ENCODE measurements at places on chromosomes 5 and 9.

GRCh38 chr5:11792621-11793020, 111.6 kb downstream of the CTNND2 start:
- DNase-seq = no peak

DNA sequence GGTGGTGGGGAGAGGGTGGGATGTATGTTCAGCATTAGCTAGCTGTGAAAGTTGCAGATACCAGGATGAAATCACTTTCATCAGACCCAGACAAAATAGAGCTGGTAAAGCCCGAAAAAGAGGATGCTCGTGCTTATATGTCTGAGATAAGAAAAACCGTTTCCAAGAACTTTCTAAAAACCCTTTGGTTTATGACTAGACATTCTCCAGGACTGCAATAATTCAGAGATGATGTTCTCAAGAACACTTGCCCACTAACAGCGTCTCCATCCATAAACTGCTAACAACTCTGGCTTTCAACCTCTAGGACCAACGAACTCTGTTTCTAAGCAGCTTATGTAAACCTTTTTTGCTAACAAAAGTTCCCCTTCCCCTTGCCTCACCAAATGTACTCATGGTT, 8.4 kb upstream of the AMACR start:
- no peak for DNase-seq

GRCh38 chr5:133202066-133202665, 150.4 kb downstream of the HSPA4 start:
- DNase-seq = no peak

DNA sequence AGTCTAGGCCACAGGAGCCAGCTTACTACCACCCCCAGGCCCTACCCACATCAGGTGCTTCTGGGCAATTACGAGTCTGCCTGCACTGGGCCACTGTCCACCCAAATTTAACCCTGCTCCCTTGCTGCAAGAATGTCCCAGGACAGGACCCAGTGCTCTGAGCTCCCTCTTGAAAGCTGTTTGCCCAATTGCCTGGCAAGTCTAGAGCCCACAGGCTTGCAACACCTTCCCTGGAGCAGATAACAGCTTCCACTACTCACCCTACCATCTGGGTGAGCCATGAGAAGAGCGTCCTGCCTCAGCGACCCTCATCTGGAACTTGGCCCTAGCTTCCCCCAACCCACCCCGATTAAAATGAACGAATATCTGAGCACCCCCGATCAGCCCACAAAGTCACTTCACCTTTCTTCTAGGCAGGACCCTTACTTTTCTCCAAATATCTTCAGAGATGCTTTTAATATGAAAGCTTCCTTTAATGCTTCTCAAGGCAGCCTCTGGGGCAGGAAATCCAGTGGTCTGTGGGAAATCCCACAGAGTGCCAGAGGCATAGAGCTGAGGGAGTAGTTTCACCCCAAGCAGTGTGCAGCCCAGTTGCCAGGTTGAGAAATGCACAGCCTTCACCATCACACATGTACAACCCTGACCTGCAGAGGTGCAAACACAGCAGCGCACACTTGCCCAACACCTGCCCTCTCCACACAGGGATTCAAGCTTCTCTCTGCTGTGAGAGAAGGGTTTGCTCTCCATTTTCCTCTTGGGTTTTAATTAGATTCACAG, 10.6 kb downstream of the ACSL6 start:
- DNase-seq = no peak

DNA sequence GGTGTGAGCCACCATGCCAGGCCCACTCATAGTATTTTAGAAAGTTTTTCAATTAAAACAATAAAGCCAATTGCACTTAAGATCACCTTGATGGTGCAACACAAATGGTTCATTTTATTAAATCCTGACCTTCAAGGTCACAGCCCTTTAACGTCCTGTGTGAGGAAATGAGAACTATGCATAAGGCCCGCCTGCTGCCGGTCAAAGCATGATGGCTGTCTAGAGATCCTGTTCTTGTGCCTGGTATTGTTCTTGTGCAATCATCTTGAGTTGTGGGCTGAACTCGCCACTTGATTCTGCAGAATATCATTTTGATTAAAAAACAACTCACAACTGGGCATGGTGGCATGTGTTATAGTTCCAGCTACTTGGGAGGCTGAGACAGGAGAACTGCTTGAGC, 43.6 kb upstream of the FBXW11 start:
- DNase-seq = no peak

- peak; percentile 39 for DNase-seq
Measured at GRCh38 chr9:13975611-13976290, 338.2 kb downstream of the NFIB start.

DNA sequence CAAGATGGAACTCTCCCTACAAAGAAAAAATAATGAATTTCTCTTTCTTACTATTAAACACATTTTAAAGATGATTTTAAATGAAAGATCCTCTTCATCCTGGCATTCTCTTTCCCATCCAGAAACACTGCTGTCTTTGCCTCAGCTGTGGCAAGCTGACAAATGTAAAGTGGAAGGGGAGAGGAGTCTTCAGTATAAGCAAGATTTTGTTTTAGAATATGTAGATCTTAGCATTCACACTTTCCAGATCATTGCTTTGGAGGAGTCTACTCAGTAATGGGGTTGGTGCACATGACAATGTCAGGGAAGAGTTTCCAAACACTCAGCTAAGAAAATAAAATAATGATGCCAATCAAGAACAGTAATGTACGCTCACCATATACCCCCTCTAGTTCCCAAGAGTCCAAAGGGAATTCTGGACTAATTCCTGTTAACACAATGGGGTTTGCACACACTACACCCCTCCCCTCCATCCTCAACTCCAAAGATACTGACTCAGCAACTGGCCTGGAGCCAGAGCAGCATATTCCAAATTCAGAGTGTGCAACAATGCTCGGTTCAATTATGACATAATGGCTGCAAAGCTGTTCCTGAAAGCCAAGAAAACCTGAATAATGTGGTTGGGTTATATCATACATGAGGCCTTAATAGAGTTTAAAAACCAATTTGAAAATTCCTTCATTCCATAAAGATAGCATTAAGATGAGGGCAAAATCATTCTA, 4.6 kb downstream of the C5orf63 start:
- peak; percentile 63 for DNase-seq

Data from kidney glomerular epithelial cell (primary cell).